ENCODE measurements at places on chromosomes 4 and X.

DNA sequence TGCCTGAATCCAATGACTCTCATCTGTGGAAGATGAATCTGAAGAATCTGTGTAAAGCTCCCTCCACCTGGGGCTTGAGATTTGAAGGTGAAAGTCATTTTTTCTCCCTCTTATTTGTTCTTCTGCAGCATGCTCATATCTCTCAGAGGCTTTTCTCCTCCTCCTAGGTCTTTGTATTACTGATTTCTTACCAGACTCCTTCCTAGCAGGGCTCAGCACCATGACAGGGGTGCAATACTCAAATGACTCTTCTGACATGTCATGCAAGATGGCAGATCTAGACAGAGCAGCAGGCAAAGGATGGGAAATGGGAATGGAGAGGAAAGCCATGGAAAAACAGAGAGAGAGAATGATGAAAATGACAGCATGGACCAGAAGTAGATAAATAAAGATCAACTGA lies 118.3 kb downstream of the TMA16 start:
- DNase-seq: no peak

- no peak for DNase-seq
Measured at GRCh38 chr4:84258905-84259830, 239.9 kb downstream of the NKX6-1 start.

- DNase-seq: no peak
Measured at GRCh38 chr4:6909970-6910339, 329 bp downstream of the TBC1D14 start.

- peak; percentile 55 for DNase-seq
Measured at GRCh38 chr4:23789762-23790161, 100.1 kb downstream of the PPARGC1A start.

GRCh38 chrX:144259054-144259453 lies 375.2 kb downstream of the UBE2NL start:
- no peak for DNase-seq

- peak; percentile 84 for DNase-seq
Measured at GRCh38 chr4:83284193-83285054, at the start of gene COQ2. Gene COQ2 (minus strand): TSS chr4:83284798. CDS start chr4:83284764, 34 bp downstream.

DNA sequence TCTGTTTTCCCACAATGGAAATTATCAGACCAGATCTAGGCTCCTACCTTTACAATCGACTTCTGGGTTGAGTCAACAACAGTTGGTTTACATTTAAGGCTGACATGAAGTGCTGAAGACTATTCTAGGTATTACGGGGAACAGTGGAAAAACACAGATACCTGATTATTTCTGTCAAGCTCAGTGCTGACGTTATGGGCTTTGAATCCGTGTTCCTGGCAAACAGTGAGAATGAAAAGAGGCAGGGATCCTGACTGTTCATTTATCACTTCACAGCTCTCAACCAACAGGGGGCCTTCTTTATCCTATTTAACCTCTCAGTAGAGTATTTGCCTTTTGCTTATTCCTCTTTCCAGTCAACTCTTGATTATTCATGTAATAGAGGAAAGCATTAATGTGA lies 43.1 kb downstream of the TMEM164 start:
- no peak for DNase-seq

DNA sequence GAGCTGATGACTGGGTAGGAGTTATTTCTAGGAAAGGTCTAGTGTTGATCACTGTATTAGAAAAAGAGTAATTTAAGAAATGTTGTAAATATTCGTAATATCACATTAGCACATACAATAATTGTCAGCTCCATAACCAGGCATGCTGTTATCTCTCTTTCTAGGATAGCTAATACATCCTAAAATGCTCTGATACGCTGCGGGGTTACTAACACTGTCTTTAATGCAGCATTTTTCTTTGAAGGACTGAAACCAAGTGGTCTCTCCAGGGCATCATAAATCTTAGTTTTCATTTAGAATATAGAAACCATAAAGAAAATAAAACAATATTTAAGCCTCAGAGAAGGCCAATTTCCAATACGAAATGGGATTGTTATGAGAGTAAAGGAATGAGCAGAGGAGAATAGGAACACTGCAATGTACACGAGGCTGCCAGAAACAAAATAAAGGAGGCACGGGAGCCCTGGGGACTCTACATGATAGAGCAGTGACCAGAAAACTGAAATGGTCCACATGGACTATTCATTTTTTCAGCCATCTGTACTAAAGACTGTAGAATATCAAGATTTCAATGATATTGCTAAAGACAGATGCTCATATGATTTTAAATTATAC lies 1606.7 kb upstream of the AGA start:
- no peak for DNase-seq

- DNase-seq: no peak
Measured at GRCh38 chrX:56069299-56069931, 162.7 kb upstream of the KLF8 start.

DNA sequence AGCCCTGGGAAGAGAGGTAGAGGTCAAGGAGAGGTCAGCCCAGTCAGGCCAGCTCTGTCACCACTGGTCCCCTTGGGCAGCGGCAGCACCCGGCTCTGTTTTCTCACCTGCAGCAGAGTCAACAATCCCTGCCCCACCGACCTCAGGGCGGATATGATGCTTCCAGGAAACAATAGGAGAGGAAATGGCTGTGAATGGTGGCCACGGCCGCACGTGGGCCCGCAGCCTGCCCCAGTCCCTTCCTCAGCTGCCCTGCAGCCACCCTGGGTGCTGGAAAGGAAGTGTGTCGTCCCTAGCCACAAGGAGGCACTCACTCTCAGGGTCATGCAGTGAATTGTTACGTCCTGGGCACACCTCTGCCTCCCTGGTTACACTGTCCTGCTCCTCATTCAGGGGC lies 92.5 kb upstream of the ENPP6 start:
- DNase-seq: no peak

GRCh38 chr4:7680731-7681130 lies 246.0 kb upstream of the PSAPL1 start:
- DNase-seq: no peak

DNA sequence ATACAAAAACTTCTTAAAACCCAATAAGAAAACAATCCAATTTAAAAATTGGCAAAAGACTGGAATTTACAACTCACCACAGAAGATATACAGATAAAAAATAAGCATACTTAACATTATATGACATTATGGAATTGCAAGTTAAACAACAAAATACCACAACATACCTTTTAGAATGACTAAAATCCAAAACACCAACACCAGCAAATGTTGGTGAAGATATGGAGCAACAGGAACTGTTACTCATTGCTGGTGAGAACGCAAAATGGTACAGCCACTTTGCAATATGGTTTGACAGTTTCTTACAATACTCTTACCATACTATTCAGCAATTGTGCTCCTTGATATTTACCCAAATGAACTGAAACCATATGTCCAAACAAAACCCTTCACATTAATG lies 112.4 kb downstream of the ADGRL3 start:
- DNase-seq: no peak

GRCh38 chr4:185142912-185143600 lies at the start of gene SLC25A4:
Gene SLC25A4 (plus strand): TSS chr4:185143266. CDS start chr4:185143373, 107 bp downstream.
- peak; percentile 42 for DNase-seq

DNA sequence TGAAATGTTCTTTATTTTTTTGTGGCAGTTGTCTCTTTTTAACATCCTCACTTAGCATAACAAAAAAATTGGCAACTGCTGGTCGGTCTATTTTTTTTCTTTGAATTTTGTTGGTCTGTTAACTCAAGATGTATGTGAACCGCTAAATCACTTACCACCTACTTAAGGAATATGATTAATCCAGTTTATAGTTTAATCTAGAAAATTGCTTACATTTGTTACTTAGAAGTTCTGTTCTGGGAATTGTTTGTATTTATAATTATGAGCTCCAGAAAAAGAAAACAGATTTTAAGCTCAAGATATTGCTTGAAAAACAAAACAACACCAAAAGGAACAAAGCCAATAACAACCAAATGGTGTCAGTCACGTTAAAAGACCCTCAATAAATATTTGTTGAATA lies 66.1 kb upstream of the KLHL13 start:
- no peak for DNase-seq

DNA sequence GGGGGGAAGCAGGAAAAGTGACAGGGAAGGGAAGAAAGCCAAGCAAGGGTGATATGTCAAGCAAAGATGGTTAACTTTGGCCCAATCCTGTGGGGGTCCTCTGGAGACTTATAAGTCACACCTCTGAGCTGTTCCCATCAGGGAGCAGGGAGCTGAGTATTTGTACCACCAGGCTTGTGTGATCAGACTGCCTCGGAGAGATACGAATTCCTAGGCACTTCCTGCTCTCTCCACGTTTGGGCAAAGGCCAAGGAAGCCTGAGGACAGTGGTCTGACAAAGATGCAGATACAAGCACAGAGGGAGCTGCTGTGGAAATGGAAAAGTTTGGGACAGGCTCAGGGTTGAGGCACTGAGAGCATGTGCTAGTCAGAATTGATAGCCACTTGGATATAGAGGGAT lies 10.4 kb upstream of the PPP3CA start:
- no peak for DNase-seq

DNA sequence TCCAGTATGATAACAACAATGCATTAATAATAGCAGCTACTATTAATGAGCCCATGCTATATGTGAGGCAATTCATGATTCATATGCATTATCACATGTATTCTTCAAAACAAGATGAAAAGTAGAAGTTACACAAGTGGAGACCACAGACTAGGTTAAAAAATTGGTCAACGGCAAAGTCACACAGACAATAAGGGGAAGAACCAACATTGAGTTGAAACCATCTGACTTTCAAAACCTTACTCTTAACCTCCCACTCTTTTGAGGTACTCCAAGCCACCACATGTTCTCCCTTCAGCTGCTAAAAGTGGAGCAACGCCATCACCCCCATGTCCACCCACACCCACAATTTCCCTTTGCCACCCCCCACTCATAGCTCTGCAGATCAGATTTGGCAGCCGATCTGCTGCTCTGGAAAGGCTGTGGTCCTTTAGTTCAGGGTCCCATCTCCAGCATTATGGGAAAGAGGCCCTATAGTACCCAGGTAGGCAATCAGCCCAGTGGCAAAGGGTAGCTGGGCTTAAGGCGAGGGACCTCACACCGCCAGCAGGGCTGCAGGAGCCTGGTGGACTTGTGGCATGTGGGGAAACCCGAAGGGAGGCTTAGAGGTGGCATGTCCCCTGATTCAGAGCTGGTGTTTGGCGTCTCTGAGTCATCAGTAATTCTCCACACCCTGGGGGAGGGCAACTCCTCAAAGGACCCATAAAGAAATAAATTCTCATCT lies 33.5 kb upstream of the CYBB start:
- DNase-seq: no peak

DNA sequence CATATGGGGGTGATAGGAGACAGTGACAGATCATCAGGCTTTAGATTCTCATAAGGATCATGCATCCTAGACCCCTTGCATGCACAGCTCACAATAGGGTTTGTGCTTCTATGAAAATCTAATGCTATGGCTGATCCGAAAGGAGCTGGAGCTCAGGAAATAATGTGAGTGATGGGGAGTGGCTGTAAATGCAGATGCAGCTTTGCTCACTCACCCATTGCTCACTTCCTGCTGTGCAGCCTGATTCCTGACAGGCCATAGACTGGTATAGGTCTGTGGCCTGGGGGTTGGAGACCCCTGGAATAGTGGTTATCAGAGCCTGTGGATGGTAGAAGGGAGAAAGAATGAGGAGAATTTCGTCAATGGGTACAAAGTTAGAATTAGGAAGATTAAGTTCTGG lies 2751.1 kb downstream of the ARAP2 start:
- DNase-seq: no peak

DNA sequence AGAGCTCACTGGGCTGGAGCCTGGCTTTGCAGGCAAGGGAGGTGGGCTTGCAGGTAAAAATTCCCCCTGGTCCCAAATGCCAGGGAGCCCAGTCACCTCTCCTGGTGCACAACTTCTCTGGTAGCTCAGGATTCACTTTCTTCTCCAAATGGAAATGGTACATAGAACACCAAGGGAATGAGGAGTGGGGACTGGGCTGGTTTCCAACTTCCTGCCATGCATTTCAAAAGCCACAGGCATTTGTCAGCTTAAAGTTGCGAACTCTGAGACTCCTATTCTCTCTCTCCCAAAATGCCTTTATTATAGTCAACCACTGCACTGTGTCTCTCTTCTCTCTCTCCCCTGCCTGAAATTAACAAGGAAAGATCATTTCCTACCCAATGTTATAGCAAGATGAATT lies 177.3 kb downstream of the GRIA3 start:
- peak; percentile 16 for DNase-seq

DNA sequence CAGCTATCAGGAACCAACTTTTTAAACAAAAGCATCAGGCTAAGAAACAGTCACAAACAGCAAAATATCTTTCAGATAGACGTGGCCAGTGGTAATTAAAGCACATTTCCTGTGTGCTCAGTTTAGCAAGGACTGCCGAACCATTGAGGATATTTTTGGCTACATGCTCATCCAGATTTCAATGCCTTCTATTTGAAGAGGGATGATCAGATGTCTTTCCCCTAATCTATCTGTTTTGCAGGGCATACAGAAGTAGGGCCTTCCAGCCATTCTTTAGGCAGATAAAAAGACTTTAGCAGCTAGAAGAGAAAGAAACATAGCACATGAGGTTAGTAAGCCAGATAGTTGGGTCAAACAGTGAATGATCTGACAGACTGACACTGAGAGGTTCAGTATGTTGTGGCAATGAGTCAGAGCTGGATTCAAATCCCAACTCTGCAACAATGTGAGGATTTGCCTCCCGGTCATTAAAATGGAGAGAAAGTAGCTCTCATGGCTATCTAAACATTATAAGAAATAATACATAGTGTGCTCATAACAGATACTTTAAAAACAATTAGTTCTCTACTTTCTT lies 100.0 kb upstream of the PRKG2 start:
- DNase-seq: peak; percentile 12

- no peak for DNase-seq
Measured at GRCh38 chr4:636628-637159, 11.3 kb downstream of the PDE6B start.

DNA sequence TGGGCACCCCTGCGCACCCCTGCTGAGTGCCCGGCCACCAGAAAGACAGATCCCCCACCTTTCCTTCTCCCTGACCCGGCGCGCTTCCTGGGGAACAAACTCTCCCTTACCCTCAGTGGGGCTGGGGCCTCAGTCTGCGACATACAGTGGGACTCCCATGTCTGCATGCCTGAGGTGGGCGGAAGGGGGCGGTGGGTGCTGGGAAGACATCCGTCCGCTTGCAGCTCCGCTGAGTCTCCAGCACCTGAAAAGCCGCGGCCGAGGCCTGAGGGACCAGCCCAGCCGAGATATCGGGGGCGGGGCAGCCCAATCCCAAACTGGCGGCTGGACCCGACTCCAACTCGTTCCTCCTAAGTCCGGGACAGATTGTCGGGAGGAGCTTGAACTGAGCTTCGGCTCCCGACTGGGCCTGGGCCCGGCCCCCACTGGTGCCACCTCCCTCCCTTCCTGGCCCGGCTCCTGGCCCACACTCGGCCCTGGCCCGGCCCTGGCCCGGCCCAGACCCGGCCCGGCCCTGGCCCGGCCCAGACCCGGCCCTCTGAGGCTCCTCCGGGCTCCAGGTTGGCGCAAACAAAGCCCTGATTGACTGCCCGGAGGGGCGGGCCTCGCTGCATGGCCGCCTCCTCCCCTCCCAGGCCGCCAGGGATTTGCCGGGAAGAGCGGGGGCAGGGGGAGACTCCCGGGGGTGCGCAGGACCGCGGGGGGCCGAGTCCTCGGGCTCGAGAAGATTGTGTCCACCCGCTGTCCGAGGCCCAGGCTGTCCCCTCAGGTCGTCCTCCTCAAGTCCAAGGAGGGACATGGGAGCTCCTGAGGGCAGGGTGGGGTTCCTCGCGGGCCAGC lies 877 bp upstream of the SLC16A2 start:
- DNase-seq: peak; percentile 10

GRCh38 chr4:56123051-56123450 lies 174.3 kb downstream of the CEP135 start:
- no peak for DNase-seq
